ENCODE measurements at places on chromosomes 2 and 18.
A peak's percentile ranks its signal among the peaks of the same experiment; 100 is the strongest.

- DNase-seq, result no peak
Measured at GRCh38 chr2:53744395-53745065, 23.1 kb upstream of the CHAC2 start.

GRCh38 chr18:69674292-69674877, 273.3 kb downstream of the CD226 start:
- no peak for DNase-seq

- no peak for DNase-seq
Measured at GRCh38 chr2:233418761-233419546, 64.7 kb downstream of the DGKD start.

DNA sequence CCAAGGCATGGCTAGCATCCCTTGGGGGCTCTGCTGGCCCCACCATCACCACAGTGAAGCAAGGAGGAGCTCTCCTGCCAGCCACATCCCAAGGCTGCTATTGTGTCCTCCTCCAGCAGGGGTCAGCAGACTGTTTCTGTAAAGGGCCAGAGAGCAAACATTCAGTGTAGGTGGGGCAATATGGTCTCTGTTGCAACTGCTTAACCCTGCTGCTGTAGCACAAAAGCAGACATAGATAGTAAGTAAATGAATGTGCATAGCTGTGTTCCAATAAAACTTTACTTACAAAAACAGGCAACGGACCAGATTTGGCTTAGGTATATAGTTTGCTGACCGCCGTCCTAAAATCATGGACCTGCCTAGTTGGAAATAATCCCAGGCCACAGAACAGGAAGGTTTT, 36.4 kb upstream of the ZBTB7C start:
- peak; percentile 91 for DNase-seq

GRCh38 chr2:75751360-75751759, 40.6 kb upstream of the GCFC2 start:
- no peak for DNase-seq

- DNase-seq, result no peak
Measured at GRCh38 chr2:219398721-219399363, 11.1 kb upstream of the DNPEP start.

GRCh38 chr18:21664069-21664468, 40.5 kb downstream of the ABHD3 start:
- DNase-seq, result no peak

GRCh38 chr18:76502551-76502950, 7.5 kb upstream of the ZNF516 start:
- no peak for DNase-seq

- no peak for DNase-seq
Measured at GRCh38 chr2:84969511-84970209, 1.3 kb upstream of the KCMF1 start.

GRCh38 chr2:240238786-240239185, 98.3 kb upstream of the OTOS start:
- no peak for DNase-seq

- no peak for DNase-seq
Measured at GRCh38 chr2:235421618-235422017, 72.2 kb upstream of the AGAP1 start.

DNA sequence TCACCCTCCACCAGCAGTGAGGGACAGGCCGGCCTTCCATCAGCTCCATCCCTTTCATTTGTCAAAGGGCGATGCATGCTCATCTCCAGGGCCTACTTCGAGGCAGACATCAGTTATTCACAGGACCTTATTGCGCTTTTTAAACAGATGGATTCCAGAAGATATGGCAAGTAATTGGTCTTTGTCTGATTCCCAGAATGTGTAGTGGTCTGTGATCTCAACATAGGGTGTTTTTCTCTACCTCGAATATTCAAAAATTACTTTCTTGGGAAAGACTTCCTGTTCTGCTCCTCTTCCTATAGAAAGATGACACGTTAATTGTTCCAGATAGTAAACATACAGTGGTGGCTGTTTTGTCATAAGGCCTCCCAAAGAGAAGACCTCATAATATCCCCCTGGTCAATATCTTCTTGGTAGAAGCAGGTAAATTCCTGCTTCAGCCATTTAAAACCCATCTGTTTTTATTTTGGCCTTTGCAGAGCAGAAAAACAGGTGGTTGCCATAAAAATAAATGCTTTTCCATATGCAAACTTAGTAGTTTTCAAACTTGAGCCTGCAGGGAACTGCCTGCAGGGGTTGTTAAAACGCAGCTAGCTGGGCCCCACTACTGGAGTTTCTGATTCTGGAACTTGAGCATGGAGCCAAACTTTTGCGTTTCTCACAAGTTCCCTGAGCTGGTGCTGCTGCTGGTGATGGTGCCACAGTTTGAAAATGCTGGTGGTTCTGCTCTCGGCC, 8.2 kb downstream of the SMARCAL1 start:
- no peak for DNase-seq

GRCh38 chr2:170201275-170201674, 23.3 kb downstream of the MYO3B start:
- DNase-seq, result no peak

- DNase-seq, result peak; percentile 95
Measured at GRCh38 chr2:127859712-127860085, 1.7 kb upstream of the POLR2D start.

DNA sequence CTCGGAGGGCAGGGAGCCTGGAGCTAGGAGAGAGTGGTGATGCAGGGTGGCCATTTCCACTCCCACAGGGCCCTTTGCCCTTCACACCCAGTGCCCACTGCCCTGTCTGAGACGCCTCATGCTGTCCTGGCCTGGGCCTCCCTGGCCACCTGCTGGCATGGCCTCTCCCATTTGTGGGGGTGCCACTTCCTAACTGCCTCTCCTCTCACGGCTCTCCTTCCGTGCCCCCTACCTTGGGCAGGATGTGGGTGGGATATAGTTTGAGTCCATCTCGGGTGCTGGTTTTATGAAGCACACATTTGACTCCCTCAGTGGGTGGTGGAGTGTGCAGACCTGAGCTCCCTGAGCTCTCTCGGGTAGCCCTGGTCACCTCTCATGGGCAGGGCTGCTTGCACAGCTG, 46.0 kb downstream of the DGKD start:
- no peak for DNase-seq

- DNase-seq, result no peak
Measured at GRCh38 chr2:231245249-231246094, 47.0 kb downstream of the ARMC9 start.

DNA sequence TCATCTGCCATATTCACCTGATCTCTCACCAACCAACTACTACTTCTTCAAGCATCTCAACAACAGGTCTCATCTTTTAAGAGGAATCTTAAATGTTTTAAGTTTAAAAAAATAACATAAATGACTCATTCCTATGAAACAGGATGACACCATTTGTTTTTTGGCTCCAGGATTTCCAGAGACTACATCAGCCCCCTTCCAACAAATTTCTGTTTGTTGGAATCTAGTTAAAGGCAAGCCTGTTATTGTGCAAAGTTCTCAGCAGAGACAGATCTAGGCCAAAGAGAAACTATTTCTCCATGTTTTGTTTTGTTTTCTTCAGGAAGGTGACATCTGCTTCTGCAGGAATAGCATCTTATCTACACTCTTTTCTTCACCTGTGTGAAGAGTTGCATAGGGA, 204.8 kb upstream of the SH3BP4 start:
- no peak for DNase-seq

GRCh38 chr18:55477499-55477859, 110.5 kb downstream of the TCF4 start:
- no peak for DNase-seq

GRCh38 chr18:35939138-35939537, 33.3 kb upstream of the RMP24 start:
- DNase-seq, result peak; percentile 83

DNA sequence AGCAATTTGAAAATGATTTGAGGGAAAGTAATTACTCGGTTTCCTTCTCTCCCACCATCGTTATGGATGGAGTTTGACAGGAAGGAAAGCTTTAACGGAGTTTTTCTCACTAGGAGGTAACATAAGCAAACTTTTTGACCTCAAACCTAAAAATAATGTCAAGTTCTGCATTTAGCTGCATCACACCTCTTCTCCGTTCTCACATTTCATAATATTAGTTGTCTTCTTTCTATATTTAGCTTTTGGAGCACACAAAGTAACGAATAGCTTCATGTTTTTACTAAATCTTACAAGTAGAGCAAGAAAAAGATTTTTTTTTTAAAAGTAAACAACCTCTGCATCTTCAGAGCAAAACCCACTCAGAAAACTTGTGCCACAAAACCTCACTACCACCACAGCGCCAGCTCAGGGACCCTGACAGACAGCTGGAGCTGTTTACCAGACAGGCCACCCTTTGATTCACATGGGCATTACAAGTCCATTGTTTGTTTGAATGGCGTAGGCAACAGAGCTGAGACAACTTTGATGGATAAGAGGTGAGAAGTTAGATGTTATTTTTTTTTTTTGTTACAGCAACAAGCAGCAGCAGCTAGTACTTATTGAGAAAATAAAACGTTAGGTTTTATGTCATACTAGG, 21.9 kb upstream of the ICOS start:
- no peak for DNase-seq

DNA sequence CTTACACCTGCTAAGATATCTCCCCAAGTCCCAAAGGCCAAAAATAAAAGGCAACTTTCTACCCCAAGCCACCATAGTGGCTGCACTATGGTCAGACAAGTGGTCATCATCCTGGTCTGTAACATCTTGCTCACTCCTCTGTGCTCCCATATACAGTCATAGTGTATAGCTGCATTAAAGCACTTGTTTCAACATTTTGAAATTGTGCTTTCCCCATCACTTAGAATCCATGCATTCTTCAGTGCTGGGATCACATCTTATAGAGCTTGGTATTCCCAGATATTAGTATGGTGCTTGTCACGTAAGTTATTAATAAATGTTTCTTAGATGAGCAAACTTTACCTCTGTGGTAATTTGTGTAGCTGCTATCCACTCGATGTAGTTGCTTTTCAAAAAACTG, 40.4 kb upstream of the CDC42EP3 start:
- no peak for DNase-seq

- DNase-seq, result no peak
Measured at GRCh38 chr18:75880266-75880665, 452.8 kb upstream of the SMIM21 start.

GRCh38 chr2:232349546-232349945, 29.0 kb upstream of the ALPP start:
- DNase-seq, result no peak

- no peak for DNase-seq
Measured at GRCh38 chr2:80655265-80655664, 350.7 kb upstream of the LRRTM1 start.

- DNase-seq, result no peak
Measured at GRCh38 chr2:136070913-136071312, 47.0 kb downstream of the CXCR4 start.

DNA sequence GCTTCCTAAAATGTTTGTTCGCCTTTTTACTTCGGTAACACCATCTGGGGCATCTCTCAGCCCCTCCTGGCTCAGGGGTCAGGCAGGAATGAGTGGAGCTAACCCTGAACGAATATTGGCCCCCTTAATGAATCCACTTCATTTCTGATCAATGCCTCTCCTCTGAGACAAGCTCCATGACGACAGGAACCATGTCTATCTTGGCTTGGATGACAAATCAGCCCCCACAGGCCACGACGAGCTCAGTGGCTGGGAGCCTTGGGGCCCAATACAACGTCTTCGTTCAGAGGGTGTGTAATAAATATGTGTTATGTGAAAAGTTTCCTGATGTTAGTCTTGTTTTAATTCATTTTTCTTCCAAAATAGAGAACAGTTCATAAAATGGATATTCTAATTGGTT, 133.0 kb downstream of the COL6A3 start:
- DNase-seq, result no peak

DNA sequence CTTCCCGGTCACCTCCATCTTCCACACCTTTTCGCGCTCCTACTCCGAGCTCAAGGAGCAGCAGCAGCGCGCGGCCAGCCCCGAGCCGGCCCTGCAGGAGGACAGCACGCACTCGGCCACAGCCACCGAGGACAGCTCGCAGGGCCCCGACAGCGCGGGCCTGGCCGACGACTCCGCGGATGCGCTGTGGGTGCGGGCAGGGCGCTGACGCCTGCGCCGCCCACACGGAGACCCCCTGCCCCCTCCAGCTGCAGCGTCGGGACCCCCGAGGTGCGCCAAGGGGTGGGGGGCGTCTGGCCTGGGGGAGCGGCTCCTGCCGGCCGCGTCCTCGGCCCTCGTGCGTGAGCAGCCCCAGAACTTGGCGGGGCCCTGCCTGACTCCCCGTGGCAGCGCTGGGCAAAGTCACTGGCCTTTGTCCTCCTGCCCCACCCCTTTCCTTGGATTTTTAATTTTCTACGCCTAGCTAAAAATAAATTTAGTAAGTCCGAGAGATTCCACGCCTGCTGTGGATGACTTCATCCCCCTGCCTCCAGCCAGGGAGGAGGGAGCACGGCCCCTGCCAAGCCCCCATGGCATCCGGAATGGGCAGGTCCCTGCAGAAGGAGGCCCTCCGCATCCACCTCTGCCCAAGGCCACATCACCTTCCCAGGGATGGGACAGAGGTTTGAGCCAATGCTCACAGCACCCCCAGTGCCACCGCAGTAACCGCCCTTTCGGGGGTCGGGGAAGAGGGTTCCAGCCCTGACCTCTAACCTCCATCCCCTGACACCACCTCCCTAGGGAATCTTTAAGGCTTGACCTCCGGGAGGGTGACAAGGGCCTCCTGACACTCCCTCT, 51.6 kb downstream of the SLC66A2 start:
- DNase-seq, result no peak

DNA sequence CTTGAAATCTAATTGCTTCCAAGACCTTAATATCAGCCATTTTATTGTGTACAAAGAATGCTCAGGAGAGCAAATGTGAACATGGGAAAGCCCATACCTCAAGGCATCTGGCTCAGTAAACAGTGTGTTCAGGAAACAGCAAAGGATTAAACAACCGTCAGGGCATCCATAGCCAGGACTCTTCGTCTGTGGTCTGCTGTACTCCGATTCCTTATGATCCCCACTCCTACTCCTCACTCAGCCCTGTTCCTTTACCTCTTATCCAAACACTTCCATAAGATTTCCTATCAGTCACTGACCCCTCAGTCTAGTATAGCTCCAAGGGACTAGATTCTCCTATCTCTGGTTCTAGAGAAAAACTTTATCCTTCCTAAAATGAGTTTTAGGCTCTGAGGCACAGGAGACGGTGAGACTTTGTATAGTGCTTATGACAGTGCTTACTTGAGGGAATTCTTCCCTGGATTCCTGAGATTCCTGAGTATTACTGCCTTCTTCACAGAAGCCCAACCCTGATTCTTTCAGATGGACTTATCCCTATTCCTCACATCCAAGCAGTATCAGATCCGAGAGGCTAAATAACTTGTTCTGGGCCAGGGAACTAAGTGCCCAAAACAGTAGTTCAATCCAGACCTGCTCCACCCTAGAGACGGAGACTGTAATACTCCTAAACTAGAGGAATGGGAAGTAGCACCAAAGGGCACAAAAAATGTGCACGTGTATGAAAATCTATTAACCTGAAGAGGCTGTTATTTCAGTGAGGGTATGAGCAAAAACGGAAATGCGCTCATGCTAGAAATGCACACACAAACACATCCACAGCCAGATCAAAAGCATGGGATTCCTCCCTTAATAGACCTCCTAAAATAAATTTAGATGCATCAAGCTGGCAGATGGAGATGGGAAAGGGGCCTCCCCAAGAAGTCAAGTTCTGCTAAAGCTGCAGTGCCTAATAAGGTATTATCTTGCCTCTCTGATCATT, 42.1 kb upstream of the SIGLEC15 start:
- DNase-seq, result peak; percentile 71
